Left lung (tissue), 14 donors: ENCODE measurements at places on chromosomes 12 and 14. TPM values are rescaled to one million over a fixed set of nuclear protein-coding genes. Genes with fewer than 3 reads are reported as not detected.

- no peaks in the 10 kb centered on the region for H3K27me3 ChIP-seq
- H3K36me3 ChIP-seq: peaks cover 26% of the 10 kb centered on the region
- no peak overlapping the region for H3K27ac ChIP-seq
These were observed 19.2 kb downstream of the CSRP2 start for GRCh38 chr12:76859611-76860010.

DNA sequence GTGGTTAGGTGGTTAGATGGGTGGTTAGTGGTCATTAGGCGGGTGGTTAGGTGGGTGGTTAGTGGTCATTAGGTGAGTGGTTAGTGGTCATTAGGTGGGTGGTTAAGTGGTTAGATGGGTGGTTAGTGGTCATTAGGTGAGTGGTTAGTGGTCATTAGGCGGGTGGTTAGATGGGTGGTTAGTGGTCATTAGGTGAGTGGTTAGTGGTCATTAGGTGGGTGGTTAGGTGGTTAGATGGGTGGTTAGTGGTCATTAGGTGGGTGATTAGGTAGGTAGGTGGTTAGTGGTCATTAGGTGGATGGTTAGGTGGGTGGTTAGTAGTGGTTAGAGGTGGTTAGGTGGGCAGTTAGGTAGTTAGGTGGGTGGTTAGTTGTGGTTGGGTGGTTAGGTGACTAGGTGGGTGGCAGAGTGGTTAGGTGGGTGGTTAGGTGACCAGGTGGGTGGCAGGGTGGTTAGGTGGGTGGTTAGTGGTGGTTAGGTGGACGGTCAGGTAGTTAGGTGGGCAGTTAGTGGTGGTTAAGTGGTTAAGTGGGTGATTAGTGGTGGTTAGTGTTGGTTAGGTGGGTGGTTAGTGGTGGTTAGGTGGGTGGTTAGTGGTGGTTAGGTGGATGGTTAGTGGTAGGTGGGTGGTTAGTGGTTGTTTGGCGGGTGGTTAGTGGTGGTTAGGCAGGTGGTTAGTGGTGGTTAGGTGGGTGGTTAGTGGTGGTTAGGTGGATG, 8.0 kb upstream of the TMEM119 start:
- H3K27me3 ChIP-seq: peaks cover 4% of the 10 kb centered on the region
- H3K27ac ChIP-seq: no peak overlapping the region
- no peak for DNase-seq
- H3K4me1 ChIP-seq: no peaks in the 10 kb centered on the region
- no peaks in the 10 kb centered on the region for H3K36me3 ChIP-seq

DNA sequence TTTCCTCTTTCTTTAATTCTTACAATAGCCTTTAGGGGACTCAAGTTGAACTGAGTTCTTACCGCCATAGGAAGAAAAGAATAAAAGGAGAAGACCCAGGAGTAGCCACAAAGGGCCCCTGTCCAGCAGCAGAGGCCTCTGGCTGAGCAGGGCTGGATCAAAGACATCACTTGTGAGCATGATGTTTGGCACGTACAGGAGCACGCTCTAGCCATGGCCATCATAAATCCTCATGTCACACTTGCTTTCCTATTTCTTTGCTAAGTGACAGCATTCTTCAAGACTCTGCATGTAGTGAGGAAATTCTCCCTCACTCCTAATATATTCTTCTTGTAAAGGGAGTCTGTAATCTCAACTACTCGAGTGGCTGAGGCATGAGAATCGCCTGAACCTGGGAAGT, 15.7 kb downstream of the CLEC4C start:
- no peaks in the 10 kb centered on the region for H3K27me3 ChIP-seq
- no peak overlapping the region for H3K27ac ChIP-seq
- no peaks in the 10 kb centered on the region for H3K36me3 ChIP-seq
- H3K4me1 ChIP-seq: no peaks in the 10 kb centered on the region
- H3K4me3 ChIP-seq: no peak overlapping the region
- no peak for DNase-seq

B4GALNT1 gene
- polyA plus RNA-seq: 1.8 TPM

REP15 gene
- polyA plus RNA-seq: 2.7 TPM

AICDA gene
- polyA plus RNA-seq: 0.15 TPM
